Fibroblast of skin of left quadriceps (primary cell): ENCODE measurements at places on chromosomes 6 and 20.
A peak's percentile ranks its signal among the peaks of the same experiment; 100 is the strongest.

GRCh38 chr6:113862112-113862511 is 5.0 kb downstream of the MARCKS start:
- no peak for DNase-seq

DNA sequence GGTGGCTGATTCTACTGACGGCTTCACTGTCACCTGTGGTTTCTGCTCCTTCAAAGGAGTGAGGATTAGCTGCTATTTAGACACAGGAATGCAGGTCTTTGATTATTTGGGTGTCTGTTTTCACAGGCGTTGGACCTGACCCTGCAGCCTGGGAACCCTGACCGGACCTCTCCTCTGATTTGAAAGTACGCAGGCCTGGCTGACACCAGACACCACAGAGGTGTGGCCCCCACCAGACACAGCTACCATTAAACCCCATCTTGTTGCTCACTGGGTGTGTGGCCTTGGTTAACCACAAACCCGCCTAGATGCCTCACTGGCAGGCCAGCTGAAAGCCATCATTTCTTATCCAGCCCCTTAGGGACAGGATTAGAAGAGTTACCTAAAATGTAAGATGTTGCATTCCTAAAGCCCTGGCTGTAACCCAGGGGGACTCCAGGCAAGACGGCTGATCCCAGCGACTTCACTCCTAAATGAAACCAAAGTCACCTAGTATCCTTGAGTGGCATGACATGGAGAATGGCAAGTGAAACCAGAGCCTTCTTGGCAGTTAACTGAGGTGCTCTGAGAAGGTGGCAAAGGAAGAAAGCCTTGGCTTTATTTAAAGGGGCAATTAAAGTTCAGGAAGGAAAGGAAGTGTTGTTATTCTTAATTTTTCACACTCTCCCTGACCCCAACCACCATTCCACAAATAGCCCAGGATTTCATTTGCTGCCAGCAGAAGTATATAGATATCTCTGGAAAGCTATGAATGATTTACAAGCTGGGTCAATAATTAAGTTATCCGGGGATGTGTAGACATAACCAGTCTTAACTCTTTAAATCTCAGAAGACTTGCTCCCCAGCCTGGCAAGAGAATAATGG is 169.9 kb downstream of the QRSL1 start:
- peak; percentile 21 for DNase-seq

- DNase-seq: no peak
Observed at GRCh38 chr6:128580224-128581110, 60.1 kb upstream of the PTPRK start.

DNA sequence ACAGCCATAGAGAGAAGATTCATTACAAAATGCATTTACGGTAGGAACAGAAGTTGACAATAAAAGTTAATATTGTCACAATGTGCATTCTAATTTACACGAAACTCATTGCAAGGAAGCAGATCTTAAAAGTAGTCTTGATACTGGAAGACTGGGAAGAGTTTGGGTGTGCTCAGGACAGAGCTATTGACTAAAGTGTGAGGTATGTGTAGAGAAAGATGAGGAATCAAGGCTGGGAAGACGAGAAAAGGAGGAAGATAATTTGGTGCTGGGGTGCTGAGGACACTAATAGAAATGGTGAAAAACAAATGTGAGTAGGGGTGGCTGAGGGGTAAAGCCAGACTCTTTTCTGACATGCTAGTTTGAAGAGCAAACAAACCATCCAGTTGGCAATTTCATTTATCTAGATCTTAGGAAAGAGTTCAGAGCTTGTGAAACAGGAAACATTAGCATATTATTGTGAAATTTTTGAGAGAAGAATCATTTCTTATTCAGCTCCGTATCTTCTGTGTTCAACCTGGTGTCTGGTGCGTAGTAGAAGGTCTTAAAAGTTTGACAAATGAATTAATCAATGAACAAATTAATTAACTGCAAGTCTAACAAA is 72.7 kb downstream of the ELOVL4 start:
- DNase-seq: no peak

GRCh38 chr6:169976301-169977081 is 225.1 kb downstream of the ERMARD start:
- no peak for DNase-seq

GRCh38 chr20:45752746-45753145 is 30.6 kb downstream of the SPINT4 start:
- DNase-seq: no peak

DNA sequence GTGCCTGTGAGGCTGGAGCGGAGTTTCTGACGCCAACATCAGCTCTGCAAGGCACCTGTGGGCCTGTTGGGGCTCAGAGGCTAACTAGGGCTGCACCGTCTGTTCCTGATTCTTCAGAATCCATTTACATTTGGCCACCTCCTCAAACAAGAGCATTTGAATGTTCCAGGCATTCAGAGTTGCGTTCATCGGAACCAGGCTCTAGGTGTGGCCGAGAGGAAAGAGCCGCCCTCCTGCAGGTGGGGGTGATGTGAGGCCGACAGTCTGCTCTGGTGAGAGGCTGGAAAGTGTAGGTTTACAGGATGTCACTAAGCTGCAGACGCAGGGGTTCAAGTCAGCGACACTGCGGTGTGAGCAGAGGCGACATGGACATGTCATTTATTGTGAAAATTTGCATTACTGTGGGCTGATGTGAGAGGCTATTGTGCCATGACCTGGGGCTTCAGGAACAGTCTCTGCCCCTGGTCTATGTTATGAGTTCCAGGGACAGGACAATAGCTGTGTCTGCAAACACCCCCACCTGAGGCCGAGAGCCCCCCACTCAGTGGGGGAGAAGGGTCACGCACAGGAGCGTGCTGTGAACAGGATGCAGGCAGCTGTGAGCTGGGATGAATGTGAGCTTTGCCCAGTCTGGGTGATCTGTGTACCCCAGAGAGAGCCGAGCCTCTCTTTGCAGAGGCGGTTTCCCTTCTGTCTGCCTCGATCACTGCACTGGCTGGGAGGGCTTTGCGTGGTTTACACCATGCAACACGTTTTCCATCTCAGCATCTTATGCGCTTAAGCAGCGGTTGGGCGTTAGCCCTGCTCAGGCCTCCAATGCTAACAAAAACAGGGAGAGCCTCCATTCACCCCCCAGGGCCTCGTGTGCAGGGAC is 21.1 kb downstream of the SLCO4A1 start:
- DNase-seq: no peak

DNA sequence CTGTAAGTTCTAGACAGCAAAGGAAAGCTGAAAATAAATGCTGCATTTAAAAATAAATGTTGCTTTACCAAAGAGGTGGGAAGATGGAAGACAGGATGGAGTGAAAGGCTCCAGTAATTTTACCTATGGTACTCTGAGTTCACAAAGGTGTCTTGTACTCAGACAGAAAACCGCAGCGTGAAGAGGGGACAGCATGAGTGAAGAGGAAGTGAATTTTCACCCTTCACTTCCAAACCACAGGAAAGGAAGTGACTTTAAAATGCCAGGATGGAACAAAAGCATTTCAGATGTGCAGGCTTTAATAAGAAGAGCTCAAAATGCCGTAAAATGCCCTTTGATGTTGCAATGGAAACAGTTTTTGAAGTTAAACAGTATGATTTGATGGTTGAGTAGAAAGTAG is 91.2 kb upstream of the TINAG start:
- DNase-seq: no peak

DNA sequence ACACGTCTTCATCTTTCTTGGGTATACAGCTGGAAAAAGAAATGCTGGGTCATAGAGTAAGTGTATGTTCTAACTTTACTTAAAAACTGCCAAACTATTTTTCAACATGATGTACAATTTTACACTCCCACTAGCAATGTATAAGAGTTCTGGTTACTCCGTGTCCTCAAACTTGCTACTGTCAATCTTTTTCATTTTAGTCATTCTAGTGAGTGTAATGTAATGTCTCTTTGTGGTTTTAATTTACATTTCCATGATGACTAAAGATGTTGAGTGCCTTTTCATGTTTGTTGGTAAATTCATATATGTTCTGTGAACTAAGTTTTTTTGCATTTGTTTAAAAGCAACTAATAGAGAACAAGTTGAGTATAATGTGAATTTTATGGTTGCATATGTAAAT is 43.9 kb downstream of the ATG5 start:
- DNase-seq: no peak

GRCh38 chr6:85983032-85983659 is 340.5 kb upstream of the SYNCRIP start:
- no peak for DNase-seq

DNA sequence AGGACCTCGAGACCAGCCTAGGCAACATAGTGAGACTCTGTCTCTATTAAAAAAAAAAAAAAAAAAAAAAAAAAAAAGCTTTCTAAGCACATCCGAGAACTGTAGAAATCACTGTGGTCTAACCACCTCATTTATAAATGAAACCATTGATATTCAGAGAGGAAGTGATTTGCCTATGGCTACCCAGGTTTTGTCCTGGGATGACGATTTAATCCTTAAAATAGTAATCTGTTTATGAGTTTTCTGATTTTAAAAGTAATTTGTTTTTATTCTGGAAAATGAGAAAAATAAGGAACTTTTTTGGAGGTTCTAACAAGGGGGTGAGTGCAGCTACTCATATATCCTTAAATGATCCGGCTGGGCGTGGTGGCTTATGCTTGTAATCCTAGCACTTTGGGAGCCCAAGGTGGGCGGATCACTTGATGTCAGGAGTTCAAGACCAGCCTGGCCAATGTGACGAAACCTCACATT is 6.5 kb upstream of the BTN3A2 start:
- DNase-seq: no peak

DNA sequence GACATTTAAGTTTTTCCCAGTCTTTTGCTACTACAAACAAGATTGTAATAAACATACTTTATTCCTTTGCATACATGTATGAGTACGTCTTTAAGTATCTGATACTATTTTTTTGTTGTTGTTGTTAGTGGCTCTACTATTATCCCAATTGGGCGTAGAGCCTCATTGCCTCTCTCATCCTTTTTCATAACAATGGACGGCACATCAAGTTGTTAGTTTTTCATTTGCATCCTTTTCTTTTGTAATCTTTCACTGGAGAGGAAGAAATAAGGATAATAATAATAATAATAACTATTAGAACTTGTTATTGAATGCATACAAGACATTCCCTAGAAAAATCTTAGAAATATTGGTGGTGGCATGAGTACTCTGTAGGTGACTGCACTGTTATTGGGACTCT is 23.1 kb downstream of the HS3ST5 start:
- DNase-seq: no peak

DNA sequence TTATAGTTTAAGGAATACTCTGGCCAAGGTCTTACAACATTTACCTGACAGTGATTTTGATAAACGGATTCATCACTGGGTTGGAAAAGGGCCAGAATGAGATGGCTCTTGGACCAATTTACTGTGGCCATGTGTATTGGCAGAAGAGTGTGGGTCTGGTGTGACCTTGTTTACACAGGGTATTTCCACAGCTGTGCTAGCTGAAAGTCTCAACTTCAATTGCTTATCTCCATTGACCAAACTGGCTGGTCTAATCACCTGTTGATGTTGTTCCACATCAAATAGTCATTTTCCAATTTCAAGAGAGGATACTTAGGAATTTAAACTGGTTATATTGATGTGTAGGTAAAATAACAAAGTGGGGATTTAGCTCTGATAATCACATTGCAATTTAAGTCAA is 501.6 kb upstream of the MAP3K7 start:
- no peak for DNase-seq

GRCh38 chr6:37236921-37237320 is 20.7 kb upstream of the TBC1D22B start:
- no peak for DNase-seq

DNA sequence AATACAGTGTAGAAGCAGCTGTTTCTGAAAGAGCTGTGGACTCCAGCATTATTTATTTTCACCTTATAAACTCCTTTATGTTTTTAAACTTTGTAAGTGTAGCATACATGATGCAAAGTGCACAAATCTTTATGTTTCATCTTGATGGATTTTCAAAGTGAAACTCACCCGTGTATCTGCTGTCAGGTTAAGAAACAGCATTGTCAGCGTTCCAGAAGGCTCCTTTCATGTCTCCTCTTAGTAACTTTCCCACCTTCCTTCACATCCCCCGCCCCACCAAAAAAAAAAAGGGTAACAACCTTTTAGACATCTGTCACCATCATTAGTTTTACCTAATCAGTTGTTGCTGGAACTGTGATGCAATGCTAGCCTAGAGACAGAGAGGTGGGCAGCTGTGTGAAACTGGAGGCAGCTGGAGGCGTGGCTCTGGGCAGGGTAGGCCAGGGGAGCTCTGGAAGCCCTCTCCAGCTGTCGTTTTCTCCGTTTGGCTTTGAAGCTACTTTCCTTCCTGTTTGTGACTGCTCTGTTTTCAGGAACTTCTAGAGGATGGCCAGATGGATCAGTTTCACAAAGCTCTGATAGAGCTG is 7.2 kb downstream of the ACTR5 start:
- DNase-seq: no peak

- no peak for DNase-seq
Observed at GRCh38 chr6:163721922-163722692, 307.6 kb downstream of the QKI start.

GRCh38 chr6:4521070-4521469 is 255.1 kb upstream of the CDYL start:
- no peak for DNase-seq
